Activated naive CD8-positive, alpha-beta T cell treated with anti-CD3 and anti-CD28 coated beads, Interleukin-2, amount 10 ng/mL, durations not matched to agents 7 days and 5 days (primary cell): ENCODE measurements at places on chromosomes 4 and X.

DNA sequence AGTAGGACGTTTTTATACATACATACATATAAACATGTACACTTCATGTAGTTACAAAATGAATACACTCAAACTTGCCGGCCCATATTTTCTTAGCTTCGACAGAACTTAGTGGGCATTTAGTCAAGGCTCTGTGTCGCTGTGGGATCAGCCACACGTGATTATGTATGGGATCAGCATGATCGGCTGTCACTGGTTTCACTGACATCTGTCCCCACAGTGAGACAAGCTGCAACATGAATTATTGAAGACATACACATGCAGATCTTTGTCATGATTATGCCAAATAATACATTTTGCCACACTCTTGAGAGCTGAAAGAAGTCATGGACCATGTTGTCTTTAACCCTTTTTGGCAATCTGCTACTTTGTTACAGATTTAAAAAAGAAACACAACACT, 38.2 kb upstream of the NAA11 start:
- no peak for DNase-seq

DNA sequence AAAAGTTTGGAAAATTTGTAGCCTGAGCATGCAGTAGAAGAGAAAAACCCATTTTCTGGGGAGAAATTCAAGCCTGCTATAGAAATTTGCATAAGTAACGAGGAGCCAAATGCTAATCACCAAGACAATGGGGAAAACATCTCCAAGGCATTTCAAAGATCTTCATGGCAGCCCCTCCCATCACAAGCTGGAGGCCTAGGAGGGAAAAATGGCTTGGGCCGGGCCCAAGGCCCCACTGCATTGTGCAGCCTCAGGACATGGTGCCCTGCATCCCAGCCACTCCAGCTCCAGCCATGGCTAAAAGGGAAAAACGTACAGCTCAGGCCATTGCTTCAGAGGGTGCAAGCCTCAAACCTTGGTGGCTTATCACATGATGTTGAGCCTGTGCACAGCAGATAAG, 87.7 kb downstream of the SHROOM4 start:
- no peak for DNase-seq

DNA sequence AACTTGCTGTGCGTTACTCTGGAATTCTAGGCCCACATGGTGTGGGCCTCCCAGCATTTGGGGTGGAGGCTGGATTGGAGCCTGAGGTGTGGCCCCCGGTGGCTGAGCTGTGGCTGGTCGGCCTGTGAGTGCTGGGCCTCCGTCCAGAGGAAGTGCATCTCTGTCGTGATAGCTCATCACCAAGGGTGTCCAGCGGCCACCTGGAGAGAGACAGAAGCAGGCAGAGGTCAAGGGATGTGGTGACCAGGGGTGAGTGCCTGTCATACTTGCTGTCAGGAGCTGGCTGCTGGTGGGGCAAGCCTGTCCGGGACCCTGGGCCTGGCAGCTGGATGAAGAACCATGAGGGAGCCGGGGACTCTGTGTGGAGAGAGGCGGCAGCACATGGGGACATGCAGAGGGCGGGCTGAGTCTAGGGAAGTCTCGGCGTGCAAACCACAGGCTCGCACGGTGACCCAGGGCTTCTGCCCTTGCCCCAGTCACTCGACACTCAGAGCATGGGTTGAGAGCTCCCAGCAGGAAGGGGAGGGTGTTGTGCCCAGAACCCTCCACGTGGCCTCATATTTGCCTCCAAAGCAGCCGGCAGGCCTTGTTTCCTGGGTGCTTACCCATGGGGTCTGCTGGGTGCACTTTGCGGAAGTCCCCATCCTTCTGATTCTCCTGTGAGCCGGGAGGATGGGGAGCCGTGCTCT, 6.2 kb downstream of the SORCS2 start:
- no peak for DNase-seq

- no peak for DNase-seq
Observed at GRCh38 chrX:143437439-143437838, 79.8 kb downstream of the SPANXN3 start.

DNA sequence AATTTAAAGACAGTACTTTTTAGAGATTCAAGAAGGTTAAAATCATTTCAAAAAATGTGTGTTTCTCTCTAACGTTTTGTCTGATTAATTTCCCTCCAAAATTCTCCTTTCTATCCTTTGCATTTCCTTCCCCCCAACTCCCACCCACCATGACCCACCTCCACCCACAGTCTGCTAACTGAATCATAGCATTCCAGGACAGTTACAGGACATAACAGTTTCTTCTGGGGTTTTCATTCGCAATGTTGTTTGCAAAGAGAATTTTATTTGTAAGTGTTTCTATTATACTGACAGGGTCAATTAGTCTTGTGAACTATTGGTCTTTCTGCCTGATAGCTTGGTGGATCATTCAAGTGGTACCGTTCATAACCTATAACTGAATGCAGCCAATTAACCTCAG, 53.7 kb downstream of the ANAPC10 start:
- no peak for DNase-seq

DNA sequence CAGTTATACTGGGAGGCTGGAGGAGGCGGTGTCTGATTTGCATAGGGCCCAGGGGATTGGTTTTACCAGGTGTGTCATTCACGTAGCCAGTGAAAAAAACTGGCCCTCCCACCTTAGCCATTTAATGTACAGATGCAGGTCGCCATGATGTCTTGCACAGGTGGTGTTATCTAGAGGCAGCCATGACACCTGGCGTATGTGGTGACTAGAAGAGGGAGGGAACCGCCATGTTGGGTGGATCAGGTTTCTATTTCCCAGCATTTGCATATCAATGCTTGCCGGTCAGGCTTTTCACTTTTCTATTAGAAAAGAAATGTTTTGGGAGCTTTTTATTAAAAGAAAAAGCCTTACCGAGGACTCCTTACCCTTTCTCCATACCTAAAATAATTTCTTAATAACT, 523.4 kb downstream of the ADGRL3 start:
- DNase-seq, result no peak

- DNase-seq, result no peak
Observed at GRCh38 chr4:119080721-119081541, 54.7 kb upstream of the MYOZ2 start.
